Activated T-helper 1 cell treated with anti-CD3 and anti-CD28 coated beads, Interleukin-2, amount 50 U/mL, for 16 hours (primary cell): ENCODE measurements at places on chromosomes 5 and 9.

GRCh38 chr9:16139774-16140173, 586.9 kb downstream of the CCDC171 start:
- no peak for DNase-seq

GRCh38 chr9:91428927-91429351, 5.3 kb upstream of the NFIL3 start:
- DNase-seq = no peak

GRCh38 chr5:119355244-119355638, 578 bp upstream of the TNFAIP8 start:
- no peak for DNase-seq

- no peak for DNase-seq
These were observed 16.3 kb upstream of the RAD23B start for GRCh38 chr9:107266624-107267368.

DNA sequence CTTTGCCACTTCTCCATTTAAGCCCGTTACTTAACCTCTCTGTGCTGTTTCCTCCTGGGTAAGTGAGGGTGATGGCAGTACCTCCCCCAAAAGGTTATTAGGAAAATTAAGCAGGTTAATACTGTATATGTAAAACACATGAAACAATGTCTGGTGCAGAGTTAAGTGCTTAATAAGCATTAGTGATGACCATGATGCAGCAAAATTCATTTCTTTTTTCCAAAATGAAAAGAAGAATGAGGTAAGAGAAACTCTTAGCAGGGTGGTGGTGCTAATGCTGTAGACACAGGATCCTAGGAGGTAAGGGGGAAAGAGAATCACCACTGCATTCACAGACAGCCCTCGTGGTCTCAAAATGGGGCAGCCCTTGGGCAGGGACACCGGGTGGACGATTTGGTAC, 115.1 kb upstream of the RAI14 start:
- DNase-seq = no peak

GRCh38 chr5:108382784-108383330, 959 bp upstream of the FBXL17 start:
- no peak for DNase-seq

DNA sequence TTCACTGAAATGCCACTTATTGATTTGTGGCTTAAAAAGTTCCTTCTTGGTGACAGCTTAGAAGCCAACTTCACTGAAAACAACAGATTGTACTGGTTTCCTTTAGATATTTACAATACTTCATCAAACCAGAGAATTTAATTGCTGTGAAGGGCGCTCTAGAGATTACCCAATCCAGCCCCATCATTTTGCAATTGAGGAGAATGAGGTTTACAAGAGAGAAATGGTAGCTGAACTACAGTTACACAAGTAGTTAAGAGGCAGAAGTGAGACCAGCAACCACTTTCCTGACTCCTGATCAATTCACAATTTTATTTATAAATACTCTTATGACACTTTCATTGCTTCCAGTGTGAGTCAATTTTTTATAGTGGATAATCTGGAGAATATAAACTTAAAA, 103.5 kb upstream of the APC start:
- DNase-seq = no peak
